ENCODE measurements at places on chromosomes 4 and X.
A peak's percentile ranks its signal among the peaks of the same experiment; 100 is the strongest.

DNA sequence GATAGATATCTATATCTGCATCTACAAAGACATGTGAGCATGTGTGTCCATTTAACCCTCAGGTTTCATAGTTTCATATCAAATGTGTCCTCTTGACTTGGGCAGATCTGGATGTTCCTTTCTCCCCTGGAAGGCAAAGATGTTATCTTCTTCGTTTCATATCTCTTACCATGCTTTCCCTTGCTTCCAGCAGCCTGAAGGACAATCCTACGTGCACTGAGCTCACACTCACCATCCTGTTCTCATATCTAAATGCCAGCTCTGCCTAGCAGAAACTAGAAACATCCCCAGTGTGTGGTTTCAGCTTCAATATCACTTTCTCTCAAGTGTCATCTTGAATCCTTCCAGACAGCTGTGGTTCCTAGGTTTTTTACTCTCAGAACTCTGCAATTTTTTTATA lies 66.2 kb downstream of the ZAR1 start:
- no peak for DNase-seq

DNA sequence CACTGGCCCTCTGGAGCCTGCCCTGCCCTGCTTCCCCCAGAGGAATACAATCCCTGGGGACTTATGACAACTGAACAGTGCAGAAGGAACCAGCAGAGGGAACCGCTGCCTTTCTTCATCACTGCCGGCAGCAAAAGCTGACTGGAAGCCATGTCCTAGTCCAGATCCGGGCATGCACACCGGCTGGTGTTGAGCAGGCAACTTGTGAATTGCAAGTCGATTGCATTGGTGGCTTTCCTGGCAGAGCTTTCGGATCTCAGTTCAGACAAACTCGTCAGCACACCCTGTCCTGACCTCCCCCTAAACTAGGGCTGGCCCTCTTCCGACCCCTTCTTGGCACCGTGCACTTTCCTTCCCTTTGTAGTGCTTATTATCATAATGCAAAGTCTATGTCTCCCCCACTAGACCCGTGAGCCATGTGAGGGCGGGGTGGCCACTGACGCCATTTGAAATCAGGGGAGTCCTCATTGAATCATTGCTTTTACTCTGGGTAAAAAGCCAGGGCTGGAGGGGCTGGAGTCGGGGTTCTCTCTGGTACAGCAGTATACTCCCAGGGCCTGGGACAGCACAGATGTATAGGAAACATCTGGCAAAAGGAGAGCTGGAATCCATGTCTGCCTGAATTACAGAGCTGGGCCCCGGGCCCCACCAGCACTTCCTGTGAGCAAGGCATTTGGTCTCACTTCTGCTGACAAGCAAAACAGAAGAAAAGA lies 1.8 kb downstream of the ARHGAP4 start:
- DNase-seq, result no peak

DNA sequence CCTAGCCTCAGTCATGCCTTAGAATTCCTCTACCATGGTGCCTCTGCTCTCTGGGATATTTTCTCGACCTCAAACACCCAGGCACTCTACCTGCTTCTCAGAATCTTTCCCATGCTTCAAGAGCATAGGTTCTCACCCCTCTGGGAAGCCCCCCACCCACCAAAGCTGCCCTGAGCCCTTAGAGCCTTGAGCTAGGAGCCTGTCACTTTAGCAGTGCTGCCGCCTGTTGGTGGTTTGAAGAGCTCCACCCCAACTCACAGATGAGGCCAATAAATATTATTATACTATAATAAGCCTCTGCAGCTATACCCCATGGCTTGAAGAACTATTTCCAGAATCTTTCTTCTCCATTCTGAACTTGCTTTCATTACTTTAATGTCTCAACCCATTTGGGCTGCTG lies 109.7 kb downstream of the RTL5 start:
- DNase-seq, result peak; percentile 1

DNA sequence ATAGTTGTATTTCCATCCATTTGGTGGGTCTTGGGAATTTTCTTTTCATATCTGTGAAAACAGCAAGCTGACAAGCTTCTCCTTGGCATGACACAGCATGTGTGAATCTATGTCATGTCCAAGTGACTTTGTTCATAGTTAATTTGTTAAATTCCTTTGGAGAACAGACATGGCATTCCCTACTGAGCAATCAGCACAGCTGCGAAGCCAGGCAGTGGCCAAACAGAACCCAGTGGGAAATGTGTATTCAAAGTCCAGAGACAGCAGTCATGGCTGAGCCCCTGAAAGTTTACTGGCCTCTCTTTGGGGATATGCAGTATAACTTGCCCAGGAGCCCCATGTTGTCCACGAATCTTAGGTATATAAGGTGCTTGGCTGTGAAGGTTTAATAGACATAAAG lies 474.7 kb downstream of the NKX6-1 start:
- no peak for DNase-seq

- no peak for DNase-seq
These were observed 165.3 kb upstream of the BCOR start for GRCh38 chrX:40263014-40263560.

DNA sequence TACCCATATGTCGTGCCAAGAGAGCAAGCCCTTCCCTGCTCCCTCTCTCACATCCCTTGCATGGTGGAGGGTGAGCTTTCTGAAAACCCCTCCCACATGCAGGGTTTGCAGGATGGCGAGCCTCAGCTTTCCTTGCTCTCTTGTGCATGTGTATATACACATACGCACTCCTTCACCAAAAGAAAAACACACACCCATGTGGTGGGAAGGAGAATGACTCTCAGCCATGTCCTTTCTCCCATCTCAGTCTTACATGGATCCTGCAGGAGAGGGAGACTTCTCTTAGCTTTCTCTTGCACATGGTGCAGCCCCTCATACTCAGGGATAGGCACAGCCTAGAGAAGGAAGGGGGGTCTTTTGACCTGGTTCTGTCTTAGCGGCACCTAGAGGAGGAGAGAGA lies 81.1 kb downstream of the CLCN5 start:
- DNase-seq, result no peak

DNA sequence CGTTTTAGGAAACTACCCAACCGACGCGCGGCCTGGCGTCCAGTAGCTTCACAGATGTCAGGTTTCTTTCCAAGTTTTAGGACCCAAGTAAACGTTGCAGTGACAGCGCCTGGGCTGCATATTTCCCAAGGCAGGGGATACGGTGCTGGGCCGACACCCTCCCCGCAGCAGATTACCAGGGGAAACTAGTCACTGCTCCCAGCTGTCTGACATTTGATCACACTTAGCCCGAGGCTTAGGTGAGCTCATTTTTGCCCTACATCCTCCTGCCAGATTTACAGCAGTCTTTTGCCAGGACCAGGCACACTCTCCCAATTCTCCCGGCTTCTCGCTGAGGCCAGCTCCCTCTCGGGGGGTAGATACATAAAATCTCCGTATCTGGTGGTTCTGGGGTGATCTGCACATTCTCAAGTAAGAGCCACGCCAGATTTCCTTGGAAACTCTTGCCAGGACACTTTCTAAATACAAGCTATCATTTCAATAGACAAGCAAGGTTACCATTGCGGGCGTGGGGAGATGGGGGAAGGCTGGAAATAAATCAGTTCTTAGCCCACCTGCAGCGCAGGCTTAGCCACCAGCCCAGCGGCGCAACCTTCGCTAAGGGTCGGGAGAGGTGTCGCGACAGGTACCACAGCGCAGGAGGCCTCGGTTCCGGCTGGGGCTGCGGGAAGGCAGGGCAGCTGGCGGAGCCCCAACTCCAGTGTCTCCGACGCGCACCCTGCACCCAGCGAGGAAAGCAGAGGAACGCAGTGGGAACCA lies 2.5 kb upstream of the SOX3 start:
- DNase-seq, result no peak

GRCh38 chr4:84050015-84050414 lies 449.1 kb downstream of the NKX6-1 start:
- no peak for DNase-seq
